ENCODE measurements at places on chromosomes 12 and 14.

- no peak for DNase-seq
These were observed 61.5 kb downstream of the PDE3A start for GRCh38 chr12:20429852-20430251.

DNA sequence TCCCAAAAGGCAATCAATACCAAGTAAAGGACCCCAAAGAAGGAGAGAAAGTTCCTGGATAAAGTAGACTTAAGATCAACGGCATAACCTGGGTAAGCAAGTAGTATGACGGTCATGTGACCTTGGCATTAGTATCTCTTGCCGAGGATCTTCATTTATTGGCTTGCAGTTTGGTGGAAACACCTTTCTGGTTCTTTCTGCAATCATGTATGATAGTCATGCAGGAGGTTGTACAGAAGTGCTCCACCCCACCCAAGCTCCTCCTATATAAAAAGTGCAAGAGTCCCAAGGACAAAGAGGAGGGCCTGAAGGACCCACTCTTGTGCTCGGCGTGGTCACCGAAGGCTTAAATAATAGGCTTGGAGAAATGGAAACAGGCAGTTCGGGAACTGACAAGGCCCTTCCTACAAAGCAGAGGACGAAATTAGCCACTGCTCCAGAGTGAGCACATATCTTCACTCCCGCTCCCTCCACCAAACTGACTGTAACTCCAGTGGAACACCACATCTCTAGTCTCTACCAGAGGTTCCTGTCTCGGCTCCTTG is 750 bp downstream of the CS start:
- peak; percentile 81 for DNase-seq

DNA sequence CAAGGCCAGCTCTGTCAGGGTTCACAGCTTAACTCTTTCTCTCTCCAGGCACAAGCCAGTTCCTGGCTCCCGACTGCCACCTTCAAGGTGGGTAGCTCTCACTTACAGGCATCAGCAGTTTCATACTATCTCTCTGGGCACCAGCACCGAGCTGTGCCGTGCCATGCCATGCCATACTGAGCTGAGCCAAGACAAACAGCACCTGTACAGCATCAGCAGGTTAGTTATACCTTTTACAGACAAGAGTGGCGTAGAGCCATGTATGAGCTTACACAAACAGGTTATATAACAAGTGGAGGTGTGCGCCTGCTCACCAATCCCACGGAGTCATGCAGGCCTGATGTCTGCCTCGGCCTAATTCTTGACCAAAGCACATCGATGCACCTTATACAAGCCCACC is 1098.7 kb downstream of the AACS start:
- no peak for DNase-seq

DNA sequence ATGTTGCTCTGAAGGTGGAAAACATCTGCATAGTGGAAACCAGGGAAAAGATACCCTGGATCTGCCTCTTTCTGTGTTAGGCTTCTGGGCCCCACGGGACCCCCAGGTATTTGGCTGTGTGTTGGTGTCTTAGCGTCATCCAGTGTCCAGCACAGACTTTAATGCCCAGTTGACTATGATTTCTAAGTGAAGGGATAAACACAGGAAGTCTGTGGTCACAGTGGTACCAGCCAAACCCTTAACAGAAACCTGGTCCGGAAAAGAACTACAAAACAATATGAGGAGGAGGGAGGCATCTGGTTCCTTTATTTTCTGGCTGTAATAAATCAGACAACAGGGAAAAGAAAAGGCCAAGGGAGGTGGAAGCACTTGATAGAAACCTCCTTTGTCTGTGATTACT is 56.4 kb downstream of the CMKLR1 start:
- DNase-seq: peak; percentile 11

- no peak for DNase-seq
These were observed 166.3 kb downstream of the KIF26A start for GRCh38 chr14:104304451-104305351.

GRCh38 chr12:54692353-54692752 is 44.2 kb upstream of the DCD start:
- DNase-seq: no peak

GRCh38 chr12:77742631-77743030 is 88.1 kb upstream of the NAV3 start:
- DNase-seq: no peak

DNA sequence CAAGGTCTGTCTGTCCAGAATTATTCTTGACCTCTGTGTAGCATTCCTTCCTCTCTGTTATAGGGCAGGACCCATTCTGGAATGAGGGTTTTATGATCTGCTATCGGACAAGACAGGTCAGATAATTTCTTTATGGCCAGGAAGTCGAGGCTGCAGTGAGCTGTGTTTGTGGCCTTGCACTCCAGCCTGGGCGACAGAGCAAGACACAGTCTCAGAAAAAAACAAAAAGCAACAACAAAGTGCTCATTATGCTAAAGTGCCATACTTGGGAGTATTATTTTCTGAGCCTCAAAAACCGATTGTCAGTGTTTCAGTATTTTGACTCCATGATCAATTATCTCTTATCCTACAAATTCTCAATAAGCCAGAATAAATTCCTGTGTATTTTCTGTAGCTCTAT is 4.1 kb downstream of the CIPC start:
- DNase-seq: no peak

GRCh38 chr14:21003788-21004346 is 4.8 kb downstream of the SLC39A2 start:
- DNase-seq: no peak

DNA sequence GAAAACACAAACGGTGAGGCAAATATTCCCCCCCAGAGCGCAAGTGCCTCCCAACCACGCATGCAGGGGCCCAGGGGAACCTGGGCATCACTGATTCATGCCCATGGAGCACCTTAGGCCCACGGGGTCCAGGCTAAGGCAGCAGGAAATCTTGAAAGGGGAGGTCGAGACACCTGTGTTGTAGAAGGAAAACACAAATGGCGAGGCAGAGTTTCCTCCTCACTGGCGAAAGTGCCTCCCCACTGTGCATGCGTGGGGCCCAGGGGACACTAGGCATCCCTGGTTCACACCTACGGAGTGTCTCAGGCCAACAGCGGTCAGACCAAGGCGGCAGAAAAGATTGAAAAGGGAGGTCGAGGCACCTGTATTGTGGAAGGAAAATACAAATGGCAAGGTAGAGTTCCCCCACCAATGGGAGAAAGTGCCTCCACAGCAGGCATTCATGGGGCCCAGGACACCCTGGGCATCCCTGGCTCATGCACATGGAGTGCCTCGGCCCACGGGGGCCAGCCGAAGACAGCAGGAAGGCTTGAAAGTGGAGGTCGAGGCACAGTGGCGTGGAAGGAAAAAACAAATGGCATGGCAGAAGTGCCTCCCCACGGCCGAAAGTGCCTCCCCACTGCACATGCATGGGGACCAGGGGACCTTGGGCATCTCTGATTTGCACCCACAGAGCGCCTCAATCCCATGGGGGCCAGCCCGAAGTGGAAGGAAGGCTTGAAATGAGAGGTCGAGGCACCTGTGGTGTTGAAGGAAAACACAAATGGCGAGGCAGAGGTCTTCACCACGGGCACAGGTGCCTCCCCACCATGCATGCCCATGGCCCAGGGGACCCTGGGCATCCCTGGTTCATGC is 368.8 kb downstream of the ALG10 start:
- DNase-seq: no peak

DNA sequence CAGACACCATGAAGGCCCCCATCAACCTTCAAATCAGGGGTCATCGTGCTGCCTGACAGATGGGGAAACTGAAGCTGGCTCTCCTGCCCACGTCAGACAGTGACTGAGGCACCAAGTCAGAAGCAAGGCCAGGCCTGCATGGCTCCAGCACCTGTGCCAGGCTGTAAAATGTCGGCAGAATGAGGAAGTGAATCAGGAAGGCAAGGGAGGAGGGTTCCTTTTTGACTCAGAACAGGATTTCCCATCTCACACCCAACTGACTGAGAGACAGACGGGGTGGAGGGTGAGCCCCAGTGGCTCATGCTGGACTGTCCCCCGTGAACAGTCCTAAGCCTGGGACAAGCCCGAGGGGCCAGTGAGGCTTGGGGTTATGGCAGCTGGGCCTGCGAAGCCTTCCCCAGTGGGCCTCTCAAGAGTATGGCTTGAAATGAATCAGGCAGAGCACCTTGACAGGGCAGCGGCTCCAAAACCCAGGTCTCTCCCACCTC is 20.9 kb downstream of the SYNE3 start:
- DNase-seq: peak; percentile 41

- no peak for DNase-seq
These were observed 1.7 kb upstream of the NKX2-1 start for GRCh38 chr14:36521598-36522345.

DNA sequence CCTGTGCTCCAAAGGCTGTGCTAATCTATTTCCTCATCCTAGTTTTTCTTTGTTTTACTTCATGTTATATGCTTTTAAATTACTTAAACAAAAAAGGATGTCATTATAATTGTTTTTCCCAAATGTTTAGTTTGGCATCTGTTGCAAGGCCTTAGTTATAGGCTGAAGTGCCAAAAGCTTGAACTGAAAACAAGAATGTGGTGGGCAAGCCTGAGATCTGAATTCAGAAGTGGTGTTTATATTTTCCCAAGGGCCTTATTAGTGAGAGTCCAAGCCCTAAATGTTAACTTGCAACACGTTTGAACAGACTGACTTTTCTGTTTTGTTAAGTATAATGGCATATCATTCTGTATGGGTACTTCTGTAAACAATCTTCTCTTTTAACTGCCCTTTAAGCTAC is 326.8 kb downstream of the CCDC91 start:
- no peak for DNase-seq

- no peak for DNase-seq
These were observed 3.9 kb downstream of the PLD4 start for GRCh38 chr14:104928391-104929133.

DNA sequence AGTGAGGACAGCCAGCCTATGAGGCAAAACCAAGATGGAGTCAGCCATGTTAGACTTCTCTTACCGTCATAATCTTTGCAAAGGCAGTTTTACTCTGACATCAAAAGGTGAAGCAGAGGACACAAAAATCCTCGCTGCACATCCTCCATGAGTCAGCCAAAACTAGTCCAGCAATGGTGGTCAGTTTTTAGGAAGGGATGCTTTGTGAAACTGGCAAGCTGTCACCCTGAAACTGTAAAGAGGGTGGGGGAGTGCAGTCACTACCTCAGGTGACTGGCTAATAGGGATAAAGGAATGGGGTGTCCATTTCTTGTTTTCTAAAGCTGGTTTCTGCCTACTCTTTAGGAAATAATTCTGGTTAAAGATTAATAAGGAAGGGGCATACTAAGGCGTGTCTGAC is 5.4 kb upstream of the CIPC start:
- no peak for DNase-seq

- DNase-seq: no peak
These were observed 32.8 kb downstream of the CCNK start for GRCh38 chr14:99513946-99514551.

GRCh38 chr14:32823706-32824105 is 115.0 kb upstream of the NPAS3 start:
- DNase-seq: no peak

DNA sequence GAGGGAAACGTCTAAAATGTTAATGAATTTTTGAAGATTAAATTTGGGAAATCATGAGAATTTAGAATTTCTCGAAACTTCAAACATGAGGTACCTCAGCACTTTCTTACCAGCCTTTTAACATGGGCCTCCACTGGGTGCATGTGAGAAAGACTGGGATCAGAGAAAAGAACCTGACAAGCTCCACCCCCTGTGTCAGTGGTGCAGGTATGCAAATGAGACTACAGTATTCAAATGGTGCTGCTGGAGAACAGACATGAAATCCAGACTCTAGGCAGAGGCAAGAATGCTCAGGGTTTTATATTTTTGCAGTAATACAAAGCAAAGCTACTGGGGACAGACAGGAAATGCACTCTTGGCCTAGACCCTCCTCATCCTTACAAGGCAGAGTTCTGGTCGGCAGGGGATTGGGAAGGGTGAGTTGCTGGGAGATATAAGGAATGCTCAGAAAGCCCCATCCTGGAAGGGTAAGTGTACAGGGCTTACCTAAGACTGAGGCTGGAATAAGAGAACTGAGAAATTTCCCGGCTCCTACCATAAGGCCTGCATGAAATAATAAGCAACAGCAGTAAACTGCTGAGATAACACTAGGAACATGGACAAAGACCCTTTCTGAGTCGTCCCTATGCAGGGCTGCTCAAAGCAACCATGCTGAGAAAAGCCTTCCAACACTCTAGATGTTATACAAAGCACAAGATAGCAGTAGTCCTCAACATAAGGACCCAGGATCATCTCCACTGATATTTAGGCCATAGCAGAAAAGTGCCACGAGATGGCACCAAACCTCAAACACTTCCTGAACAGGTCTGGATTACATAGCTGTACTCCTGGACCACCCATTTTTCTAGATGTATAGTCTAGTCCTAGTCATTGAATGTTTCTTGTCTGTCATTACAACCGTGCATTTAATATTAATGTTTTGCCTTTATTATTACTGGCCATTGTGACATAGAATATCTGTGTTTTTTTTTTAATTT is 260.8 kb downstream of the RASSF9 start:
- peak; percentile 87 for DNase-seq

DNA sequence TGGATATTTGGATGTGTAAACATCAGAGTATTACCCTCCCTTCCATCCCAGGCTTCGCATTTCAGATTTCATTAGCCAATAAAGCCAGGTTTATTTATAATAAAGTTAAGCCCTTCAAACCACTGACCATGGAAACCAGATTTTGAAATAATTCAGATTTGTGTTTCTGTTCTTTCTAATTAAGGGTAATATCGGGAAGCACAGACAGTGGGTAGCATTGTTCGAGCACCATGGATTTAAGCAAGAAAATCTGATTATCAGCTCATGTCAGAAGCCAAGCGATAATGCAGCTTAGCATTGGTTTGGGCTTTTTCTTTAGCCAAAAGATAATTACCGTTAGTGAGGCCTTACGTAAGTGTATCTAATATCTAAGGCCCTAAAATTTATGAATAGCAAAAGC is 116.1 kb downstream of the C12orf42 start:
- no peak for DNase-seq

GRCh38 chr12:53733051-53733806 is 6.0 kb upstream of the CALCOCO1 start:
- DNase-seq: no peak

GRCh38 chr12:116737774-116738657 is at the start of the genes RNFT2 and SPRING1:
Gene RNFT2 (plus strand): TSS chr12:116738315. CDS start chr12:116740498, 2,183 bp downstream.
Gene SPRING1 (minus strand): TSS chr12:116738069. CDS start chr12:116737900, 169 bp downstream.
- peak; percentile 99 for DNase-seq

DNA sequence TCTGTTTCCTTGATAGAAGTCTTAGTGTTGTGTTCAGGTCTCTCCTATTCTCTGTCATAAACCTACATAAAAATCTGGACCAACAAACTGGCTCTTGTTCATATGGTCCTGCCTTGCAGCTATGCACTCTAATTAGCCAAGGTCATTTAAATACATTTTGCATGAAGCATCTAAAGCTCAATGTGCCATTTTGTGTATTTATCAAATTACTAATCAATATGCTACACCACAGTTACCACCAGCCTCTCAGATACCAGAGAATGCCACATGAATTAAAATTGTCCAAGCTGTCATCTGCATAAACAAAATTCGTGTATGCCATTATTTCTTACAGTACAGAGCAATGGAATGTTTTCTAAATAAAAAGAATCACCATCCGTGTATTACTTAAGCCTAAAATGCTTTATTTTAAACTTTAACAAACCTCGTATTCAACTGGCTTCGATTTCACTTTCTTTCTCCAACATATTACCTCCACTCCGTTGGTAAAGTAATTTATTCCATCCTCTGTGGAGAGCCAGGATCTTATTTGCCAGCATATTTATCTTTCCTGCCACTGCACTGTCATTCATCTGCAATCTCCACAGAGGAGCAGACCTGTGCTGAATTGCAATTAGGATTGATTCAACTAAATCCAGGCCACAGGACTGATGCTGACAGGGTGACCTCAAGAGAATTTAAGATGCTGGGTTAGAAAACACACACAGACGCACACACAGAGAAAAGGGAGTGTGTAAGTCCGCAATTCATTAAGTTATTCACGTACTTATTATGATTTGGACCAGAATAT is 284.1 kb upstream of the FOXG1 start:
- no peak for DNase-seq

Measured in hematopoietic multipotent progenitor cell treated with erythropoietin and hydrocortisone succinate and interleukin-3 and kit ligand, for 6 days (in vitro differentiated cells).